RWPE1 (cell line): ENCODE measurements at places on chromosomes 2 and 18.

DNA sequence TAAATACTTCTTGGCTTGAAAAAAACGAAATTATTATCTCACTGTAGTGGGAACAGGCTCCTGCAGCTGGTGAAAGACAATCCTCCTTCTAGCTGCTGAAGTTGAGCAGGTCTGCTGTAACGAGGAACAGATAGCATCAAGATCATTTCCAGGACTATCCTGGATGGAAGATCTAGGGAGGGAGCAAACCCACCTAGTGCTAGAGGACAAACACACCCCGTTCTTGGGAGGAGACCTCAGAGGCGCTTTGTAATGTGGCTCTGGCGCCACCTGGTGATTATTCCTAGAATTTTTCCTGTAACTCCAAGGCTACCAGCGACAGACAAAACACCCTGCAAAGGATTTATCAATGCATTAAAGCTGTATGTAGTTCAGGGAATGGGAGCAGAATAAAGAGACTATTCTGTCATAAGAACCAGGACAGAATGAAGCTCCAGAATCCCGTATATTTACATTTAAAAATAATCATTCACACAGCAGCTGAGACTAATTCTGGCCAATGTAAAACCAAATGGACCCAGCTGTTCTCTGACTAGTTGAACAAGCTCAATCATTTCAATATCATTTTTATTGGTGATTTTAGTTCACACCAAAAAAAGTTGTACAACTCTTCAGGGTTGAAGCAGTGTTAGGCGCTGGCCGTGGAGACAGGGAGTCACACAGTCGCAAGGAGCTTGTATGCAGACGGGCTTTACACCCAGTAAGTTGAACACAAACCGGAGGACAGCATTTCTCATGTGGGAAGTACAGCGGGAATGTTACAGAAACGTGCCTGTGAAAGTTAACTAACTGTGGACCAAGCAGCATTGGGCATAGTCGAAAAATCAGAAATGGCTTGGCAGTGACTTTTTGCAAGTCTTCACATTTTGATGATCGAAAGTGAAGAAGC, 290.3 kb downstream of the TRIB2 start:
- DNase-seq, result peak; percentile 63

DNA sequence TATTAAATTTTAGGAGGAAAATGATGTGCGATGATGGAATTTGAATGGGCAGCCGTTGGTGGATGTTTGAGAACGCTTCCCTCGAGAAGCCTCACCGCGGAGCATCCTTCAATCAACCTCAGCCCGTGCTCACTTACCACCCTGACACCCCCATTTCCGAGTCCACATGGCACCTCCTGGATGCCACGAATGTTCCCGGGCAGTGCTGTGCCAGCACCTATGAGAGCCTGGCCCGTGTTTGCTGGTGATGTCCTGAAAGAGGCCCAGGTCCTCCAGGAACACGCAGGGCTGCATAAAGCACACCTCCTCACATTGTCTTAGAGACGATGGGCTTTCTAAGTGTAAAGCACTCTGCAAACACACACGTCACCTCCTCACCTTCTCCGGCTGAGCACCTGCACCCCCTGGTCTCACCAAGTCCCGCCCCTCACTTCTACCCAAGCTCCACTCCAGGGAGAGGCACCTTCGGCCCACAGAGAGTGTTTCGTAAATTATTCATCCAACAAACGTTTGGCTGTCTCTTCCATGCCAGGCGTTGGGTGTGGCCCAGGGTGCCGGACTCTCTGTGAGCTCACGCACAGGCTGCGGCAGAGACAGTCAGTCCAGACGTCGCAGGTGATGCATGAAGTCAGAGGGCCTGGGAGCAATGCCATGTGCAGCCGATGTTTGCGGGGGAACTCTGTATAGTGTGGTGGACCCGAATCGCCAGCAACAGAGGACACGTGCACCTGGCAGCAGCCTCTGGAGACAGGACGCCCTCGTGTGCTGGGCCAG, 150.0 kb downstream of the TPO start:
- DNase-seq, result no peak

- no peak for DNase-seq
Observed at GRCh38 chr2:149808556-149808955, 221.0 kb upstream of the MMADHC start.

- DNase-seq, result no peak
Observed at GRCh38 chr18:4357579-4357978, 97.5 kb downstream of the DLGAP1 start.

GRCh38 chr2:95730813-95731212, 139.0 kb downstream of the TRIM43 start:
- DNase-seq, result no peak

DNA sequence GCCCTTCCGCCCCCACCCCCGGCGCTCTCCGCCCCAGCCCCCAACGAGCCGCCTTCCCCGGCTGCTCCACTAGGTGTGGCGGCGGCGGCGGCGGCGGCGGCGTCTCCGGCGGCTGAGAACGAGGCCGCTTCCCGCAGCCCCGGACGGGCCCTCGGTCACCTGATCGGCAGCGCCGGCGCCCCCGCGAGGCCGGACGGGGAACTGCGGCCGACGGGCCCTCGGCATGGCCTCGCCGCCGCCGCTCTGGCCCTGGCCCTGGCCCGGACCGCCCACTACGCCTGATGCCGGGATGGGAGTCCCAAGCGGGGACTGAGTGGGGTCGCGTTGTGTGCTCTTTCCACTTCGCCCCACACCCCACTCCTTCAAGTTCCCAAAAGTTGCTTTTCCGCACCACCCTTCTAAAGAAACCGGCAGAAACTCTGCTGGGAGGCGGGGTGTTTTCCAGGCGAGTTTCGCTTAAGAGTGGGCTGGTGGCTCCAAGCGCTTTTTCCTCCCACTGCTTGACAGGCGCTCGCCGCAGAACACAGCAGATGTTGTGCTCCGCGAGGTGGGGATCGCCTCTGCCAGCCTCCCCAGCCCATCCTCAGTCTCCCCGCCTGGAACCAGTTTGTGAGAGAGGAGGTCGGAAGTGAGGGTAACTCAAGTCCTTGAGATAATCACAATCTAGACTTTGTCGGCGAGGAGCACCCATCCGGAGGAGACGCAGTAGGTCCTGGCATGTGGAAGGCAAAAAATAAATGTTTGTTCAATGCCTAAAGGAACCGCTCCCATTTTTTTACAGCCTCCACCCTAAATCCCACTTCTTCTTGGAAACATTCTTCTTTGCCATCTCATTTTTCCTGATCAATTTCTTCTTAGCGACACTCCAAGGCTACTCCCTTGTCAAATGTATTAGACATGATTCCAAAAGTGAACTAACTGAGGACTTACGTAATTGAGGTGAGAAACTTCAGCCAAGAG, at the start of gene NCKAP1:
Gene NCKAP1 (minus strand): TSS at position 117 of the 960 bp plus-strand sequence. CDS start 358 bp downstream, outside the sequence.
- peak; percentile 79 for DNase-seq
